Brain pericyte (primary cell): ENCODE measurements at places on chromosomes 7 and 10.

DNA sequence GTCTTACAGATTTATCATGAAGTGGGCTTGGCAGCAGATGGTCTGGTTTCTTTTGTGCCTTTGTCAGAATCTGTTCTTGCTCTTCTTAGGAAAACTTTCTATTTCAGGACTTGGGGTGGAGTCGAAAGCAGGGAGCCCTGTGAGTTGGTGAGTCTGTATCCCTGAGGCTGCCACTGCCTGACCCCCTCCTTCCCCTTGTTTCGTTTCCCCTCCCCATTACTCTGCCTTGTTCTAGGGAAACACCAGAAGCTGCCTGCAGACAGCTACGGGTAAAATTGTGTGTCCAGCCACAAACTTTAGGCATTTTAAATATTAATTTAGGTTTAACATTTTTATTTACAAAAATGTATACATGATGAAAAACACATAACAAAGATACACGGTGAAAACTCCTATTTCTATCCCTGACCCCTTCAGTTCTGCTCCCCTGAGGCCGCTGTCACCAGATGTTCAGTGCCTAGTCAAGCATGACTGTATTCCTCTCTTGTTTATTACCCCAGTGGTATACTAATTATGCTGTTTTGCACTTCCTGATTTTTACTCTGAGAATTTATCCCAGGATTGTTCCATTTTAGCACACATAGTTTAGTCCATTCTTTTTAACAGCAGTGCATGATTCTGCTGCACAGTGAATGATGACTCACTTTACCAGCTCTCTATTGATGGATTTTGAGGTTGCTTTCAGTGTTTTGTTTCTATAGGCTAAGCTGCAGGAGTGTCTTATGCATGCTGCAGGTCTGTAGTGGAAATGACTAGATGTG, 9.1 kb downstream of the TSPAN14 start:
- no peak for DNase-seq

GRCh38 chr7:121961089-121961867, 88.3 kb downstream of the PTPRZ1 start:
- DNase-seq = peak; percentile 11

GRCh38 chr10:75969031-75969430, 537.6 kb downstream of the LRMDA start:
- DNase-seq = no peak

DNA sequence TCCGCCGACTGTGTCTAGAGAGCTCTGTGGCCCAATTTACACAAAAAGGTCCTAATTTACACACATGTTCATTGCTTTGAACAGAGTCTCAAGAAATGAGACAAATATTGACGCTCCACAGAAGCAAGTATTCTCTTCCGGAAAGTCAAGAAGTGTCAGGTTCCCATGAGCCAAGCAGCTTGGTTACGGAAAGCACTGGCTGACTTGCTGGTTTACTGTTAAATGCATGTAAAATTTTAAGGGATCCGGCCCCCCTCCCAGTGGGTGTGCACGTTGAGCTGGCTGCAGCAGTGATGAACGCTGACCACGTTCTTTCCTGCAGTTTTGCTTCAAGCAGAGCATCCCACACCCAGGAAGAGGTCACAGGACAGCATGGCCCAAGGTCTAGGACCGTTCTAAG, 76.8 kb downstream of the DIP2C start:
- DNase-seq = no peak
